Mesothelial cell of epicardium (in vitro differentiated cells): ENCODE measurements at places on chromosomes 5 and 9. TPM values are rescaled to one million over a fixed set of nuclear protein-coding genes. Genes with fewer than 3 reads are reported as not detected.

The COL5A1 gene
- 549 to 605 TPM (median 596 TPM) in 3 replicates for total RNA-seq

The CTXN3 gene
- not detected in 3 replicates for total RNA-seq

The CDH18 gene
- total RNA-seq: 2.1 to 3.7 TPM (median 2.8 TPM) in 3 replicates

The TLR4 gene
- 0.66 to 1.7 TPM (median 0.78 TPM) in 3 replicates for total RNA-seq

The ANKRD34B gene
- 0.09 to 0.14 TPM in 2 of 3 replicates, not detected in the other for total RNA-seq

- peaks cover 17% of the 10 kb centered on the region for H3K27me3 ChIP-seq
- peak; percentile 66 for DNase-seq
- no peaks in the 10 kb centered on the region for H3K36me3 ChIP-seq
- H3K4me3 ChIP-seq: no peak overlapping the region
- H3K4me1 ChIP-seq: peaks cover 2% of the 10 kb centered on the region
Observed at GRCh38 chr5:159965031-159965837, 43.7 kb upstream of the TTC1 start.

DNA sequence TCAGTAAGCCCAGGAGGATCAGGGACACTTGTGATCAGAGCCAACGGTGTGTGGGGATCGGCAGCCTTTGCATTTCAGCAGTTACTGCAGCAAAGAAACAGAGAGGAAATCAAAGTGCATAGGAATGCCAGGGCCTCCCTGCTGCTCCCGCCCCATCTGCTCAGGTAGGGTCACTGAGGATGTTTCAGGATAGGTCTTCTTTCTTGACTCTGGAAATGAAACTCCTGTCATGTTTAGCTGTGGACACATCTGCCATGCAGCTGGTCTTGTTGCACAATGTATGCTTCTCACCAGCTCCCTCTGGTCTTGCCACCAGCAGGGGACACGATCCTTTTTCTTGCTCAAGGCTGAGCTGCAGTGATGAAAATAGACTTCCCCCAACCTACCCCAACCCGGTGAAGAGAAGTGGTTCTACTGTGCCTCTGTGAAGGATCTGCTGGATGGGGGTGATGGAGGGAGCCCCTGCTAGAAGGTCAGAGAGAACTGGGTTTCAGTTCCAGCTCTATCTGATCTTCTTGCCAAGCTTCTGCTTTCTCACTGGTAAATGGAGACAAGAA, 185.2 kb upstream of the KLF4 start:
- no peaks in the 10 kb centered on the region for H3K36me3 ChIP-seq
- no peaks in the 10 kb centered on the region for H3K4me1 ChIP-seq
- no peaks in the 10 kb centered on the region for H3K27me3 ChIP-seq
- H3K4me3 ChIP-seq: no peak overlapping the region

GRCh38 chr9:84322828-84323227, 17.7 kb downstream of the SLC28A3 start:
- no peaks in the 10 kb centered on the region for H3K27me3 ChIP-seq
- peaks cover under 1% of the 10 kb centered on the region for H3K36me3 ChIP-seq
- no peak overlapping the region for H3K27ac ChIP-seq
- H3K4me3 ChIP-seq: no peak overlapping the region
- H3K4me1 ChIP-seq: no peaks in the 10 kb centered on the region
- no peak for DNase-seq

DNA sequence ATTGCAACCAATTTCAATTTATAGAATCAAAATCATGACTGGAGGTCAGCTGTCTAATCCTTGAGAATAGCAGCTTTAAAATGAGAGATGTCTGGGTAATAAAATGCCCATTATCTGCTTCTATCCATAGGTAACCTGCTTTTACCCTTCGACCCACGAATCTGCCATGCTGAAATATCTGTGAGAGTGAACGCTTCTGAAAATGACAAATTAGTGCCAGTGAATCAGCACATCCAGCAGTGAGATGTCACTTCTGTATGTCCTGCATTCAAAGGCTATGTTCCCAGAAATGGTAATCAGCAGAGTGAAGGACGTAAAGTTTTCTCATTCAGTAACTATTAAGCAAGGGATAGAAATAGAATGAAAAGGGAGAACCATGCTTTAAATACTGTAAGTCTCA, 532.4 kb upstream of the ITGA1 start:
- H3K4me1 ChIP-seq: no peaks in the 10 kb centered on the region
- no peak overlapping the region for H3K4me3 ChIP-seq

DNA sequence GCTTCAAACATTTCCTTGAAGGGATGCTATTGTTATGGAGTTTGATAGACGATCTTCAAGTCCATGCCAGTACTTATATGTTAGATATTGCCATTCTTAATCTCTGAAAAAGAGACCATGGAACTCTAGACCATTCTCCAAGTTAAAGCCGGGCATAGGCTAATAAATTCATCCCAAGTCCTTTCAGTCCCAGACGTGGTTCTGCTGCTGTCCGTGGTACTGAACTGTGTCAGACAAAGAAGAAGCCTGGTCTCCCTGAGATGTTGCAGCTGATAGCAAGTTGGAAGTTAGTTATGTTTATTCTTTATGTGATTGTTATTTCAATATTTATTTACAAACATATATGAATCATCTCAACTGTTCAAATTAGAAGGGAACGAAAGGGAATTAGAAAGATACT, 158.7 kb downstream of the NMUR2 start:
- DNase-seq: peak; percentile 21
- peaks cover 4% of the 10 kb centered on the region for H3K27me3 ChIP-seq
- no peaks in the 10 kb centered on the region for H3K36me3 ChIP-seq

GRCh38 chr9:137044502-137045177, 1.3 kb downstream of the NPDC1 start:
- DNase-seq: no peak
- H3K4me3 ChIP-seq: peak overlapping the region; percentile 63
- peaks cover 52% of the 10 kb centered on the region for H3K27me3 ChIP-seq
- H3K27ac ChIP-seq: no peak overlapping the region
- H3K36me3 ChIP-seq: no peaks in the 10 kb centered on the region

GRCh38 chr9:16058131-16058549, 505.3 kb downstream of the CCDC171 start:
- no peaks in the 10 kb centered on the region for H3K36me3 ChIP-seq
- H3K4me3 ChIP-seq: no peak overlapping the region
- no peaks in the 10 kb centered on the region for H3K27me3 ChIP-seq
- DNase-seq: no peak
- H3K4me1 ChIP-seq: peaks cover 23% of the 10 kb centered on the region
